Activated naive CD4-positive, alpha-beta T cell treated with anti-CD3 and anti-CD28 coated beads for 36 hours (primary cell): ENCODE measurements at places on chromosomes 13 and 19.

DNA sequence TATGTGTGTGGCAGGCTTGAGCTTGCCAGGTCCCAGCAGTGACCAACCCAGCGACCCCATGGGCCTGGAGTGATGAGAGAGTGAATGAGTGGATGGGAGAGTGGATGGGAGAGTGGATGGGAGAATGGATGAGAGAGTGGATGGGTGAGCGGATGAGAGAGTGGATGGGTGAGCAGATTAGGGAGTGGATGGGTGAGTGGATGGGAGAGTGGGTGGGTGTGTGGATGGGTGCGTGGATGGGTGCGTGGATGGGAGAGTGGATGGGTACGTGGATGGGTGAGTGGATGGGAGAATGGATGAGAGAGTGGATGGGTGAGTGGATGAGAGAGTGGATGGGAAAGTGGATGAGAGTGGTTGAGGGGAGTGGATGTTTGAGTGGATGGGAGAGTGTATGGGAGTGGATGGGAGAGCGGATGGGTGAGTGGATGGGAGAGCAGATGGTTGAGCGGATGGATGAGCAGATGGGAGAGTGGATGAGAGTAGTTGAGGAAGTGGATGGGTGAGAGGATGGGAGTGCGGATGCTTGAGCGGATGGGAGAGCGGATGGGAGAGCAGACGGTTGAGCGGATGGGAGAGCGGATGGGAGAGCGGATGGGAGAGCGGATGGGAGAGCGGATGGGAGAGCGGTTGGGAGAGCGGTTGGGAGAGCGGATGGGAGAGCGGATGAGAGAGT is 10.3 kb upstream of the TEKTIP1 start:
- no peak for DNase-seq
- H3K4me3 ChIP-seq = no peak overlapping the region
- H3K27ac ChIP-seq = no peak overlapping the region
- H3K36me3 ChIP-seq = peaks cover 10% of the 10 kb centered on the region
- H3K27me3 ChIP-seq = no peaks in the 10 kb centered on the region

DNA sequence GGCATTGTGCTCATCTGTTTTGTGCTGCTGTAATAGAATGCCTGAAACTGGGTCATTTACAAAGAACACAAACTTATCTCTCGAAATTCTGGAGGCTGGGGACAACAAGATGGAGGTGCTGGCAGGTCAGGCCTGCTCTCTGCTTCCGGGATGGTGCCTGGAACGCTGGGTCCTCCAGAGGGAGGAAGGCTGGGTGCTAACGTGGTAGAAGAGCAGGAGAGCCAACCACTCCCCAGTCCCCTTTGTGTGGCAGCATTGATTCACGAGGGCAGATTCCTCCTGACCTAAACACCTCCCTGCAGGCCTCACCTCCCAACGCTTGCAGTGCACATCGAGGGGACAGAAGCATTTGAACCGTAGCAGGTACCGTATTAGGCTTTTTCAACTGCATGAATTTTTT is 34.1 kb upstream of the TFDP1 start:
- no peaks in the 10 kb centered on the region for H3K27me3 ChIP-seq
- no peak for DNase-seq

- DNase-seq = no peak
- H3K36me3 ChIP-seq = no peaks in the 10 kb centered on the region
- H3K27me3 ChIP-seq = peaks cover 5% of the 10 kb centered on the region
- no peak overlapping the region for H3K27ac ChIP-seq
These were observed 51.4 kb upstream of the SIN3B start for GRCh38 chr19:16777811-16778210.

DNA sequence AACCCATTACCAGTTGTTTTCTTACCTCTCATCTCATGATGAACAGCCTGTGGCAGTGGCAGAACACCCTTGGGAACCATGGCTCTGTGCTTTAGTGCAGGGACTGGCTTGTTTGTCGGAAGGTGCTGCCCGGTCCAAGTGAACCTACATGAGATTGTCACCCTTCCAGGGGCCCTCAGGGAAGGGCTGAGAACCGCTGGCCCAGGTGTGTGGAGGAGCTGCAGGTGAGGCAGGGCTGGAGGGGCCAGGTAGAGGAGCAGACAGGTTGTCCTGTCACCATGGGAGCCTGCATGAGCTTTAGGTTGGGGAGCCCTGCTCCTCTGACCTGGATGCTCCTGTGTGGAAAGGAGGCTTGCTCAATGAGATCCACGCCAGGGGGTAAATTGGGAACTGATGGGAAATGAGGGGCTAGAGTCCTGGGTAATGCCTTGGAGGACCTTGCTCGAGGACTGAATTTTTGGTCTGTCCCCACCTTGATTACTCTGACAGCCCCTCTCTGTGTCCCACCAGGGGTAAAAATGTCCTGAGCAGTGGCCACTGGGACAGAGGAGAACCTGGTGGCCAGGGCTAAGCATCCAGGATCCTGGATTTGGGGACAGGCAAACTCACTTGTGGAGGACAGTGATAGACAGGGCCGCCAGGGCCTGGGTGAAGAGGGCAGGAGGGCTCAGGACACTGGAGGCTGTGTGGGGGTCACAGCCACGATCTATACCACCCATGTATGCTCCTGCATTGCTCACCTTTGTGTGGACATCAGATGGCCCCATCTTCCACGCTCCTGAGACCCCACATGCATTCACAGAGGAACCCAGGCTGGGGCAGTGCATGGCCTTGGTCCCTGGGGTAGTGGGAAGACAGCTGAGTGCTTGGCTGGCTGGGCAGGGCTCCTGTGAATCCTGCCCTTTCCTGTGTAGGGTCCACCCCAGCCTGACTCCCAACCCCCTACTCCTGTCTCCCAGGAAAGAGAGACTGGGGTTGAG is 24.1 kb upstream of the CEACAM1 start:
- H3K36me3 ChIP-seq = no peaks in the 10 kb centered on the region

- no peak for DNase-seq
- peaks cover 19% of the 10 kb centered on the region for H3K27me3 ChIP-seq
- H3K36me3 ChIP-seq = no peaks in the 10 kb centered on the region
- no peaks in the 10 kb centered on the region for H3K4me1 ChIP-seq
- no peak overlapping the region for H3K27ac ChIP-seq
These were observed 3.5 kb downstream of the RNF113B start for GRCh38 chr13:98173431-98174152.

- H3K4me1 ChIP-seq = no peaks in the 10 kb centered on the region
- no peak for DNase-seq
- no peak overlapping the region for H3K27ac ChIP-seq
- peaks cover 5% of the 10 kb centered on the region for H3K27me3 ChIP-seq
These were observed 6.9 kb downstream of the EDNRB start for GRCh38 chr13:77911751-77912150.

DNA sequence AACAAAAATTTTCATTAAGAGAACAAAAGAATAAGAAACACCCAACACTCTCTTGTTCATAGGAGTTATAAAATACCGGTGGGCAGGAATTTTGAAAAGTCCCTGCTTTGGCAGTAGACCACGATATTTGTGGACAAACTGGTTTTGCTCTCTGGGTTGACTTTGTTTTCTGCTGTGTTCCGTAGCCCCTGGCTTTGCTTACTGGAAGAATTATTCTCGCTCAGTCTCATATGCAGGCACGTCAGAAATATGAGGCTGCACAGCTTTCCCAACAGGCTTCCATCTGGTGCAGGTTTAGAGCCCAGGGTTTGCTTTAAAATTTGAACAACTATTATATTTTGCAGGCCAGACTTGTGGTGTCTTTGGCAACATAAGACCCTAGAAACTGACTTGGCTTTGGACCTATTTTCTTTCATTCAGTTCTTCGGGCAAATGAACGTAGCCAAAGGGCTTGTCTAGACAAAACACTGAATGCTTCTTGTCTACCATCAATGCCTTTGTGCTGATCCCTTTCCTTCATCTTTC is 2012.6 kb downstream of the PCDH9 start:
- H3K4me1 ChIP-seq = no peaks in the 10 kb centered on the region
- H3K4me3 ChIP-seq = no peak overlapping the region
- H3K36me3 ChIP-seq = no peaks in the 10 kb centered on the region
- DNase-seq = no peak

DNA sequence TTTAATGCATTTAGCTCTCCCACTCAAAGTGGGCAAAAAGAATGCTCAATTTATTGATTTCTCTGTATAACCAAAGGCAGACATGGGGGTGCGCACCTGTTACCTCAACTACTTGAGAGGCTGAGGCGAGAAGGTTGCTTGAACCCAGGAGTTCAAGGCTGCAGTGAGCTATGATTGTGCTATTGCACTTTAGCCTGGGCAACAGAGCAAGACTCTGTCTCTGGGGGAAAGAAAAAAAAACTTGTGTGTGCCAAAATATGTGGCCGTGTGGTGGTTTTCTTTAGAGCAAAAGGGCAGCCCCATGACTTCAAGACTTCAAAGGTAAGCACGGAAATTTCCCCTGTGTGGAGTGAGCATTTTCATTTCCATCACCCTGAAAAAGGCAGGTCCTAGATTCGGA is 81.9 kb downstream of the IPO5 start:
- no peak for DNase-seq
- H3K4me1 ChIP-seq = no peaks in the 10 kb centered on the region
- peaks cover 6% of the 10 kb centered on the region for H3K27me3 ChIP-seq
- H3K4me3 ChIP-seq = no peak overlapping the region

DNA sequence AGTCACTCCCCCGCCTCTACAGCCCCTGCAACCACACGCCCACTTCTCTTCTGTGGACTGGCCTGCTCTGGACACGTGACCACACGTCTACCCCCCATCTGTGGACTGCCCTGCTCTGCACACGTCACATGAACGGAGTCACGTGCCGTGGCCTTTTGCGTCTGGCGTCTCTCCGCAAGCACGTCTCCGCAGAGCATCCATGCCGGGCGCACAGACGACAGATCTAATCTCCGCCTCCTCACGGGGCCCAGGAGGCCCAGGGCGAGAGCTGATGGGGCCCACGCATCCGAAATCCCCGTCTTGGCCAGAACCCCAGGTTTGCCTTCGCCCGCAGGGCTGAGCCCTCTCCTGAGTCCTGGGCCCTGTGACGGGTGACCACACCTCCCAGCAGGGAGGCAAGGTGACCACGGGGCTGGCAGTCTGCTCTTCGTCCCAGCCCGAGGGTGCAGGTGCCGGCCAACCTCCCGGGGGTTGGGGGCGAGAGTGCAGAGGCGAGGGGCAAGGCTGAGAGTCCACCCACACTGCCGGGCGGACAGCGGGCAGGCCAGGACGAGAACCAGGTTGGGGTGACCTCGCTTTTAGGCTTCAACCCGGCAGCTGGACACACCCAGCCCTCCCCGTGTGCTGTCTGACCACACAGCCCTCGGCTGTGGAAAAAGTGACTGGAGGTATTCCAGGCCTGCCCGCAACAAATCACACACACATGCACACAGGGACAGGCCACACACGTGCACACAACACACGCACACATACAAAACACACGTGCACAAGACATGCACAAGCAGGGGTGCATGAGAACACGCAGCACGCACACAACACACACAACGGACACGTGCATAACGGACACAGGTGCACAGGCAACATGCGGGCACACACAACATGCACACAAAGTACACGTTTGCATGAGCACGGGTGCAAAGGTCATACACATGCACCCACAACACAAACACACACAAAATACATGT is 3.9 kb downstream of the SBNO2 start:
- no peak overlapping the region for H3K27ac ChIP-seq
- H3K4me1 ChIP-seq = peaks cover 37% of the 10 kb centered on the region
- no peak for DNase-seq
- no peak overlapping the region for H3K4me3 ChIP-seq

GRCh38 chr13:86445672-86446071 is 646.5 kb upstream of the SLITRK6 start:
- no peaks in the 10 kb centered on the region for H3K36me3 ChIP-seq
- no peak overlapping the region for H3K27ac ChIP-seq
- no peak for DNase-seq
- H3K4me1 ChIP-seq = no peaks in the 10 kb centered on the region
- H3K27me3 ChIP-seq = no peaks in the 10 kb centered on the region

GRCh38 chr19:53549340-53549739 is 11.4 kb downstream of the ZNF331 start:
- H3K4me1 ChIP-seq = peaks cover 37% of the 10 kb centered on the region
- no peaks in the 10 kb centered on the region for H3K27me3 ChIP-seq
- H3K27ac ChIP-seq = peak overlapping the region; percentile 6
- no peak overlapping the region for H3K4me3 ChIP-seq
- peaks cover 49% of the 10 kb centered on the region for H3K36me3 ChIP-seq

DNA sequence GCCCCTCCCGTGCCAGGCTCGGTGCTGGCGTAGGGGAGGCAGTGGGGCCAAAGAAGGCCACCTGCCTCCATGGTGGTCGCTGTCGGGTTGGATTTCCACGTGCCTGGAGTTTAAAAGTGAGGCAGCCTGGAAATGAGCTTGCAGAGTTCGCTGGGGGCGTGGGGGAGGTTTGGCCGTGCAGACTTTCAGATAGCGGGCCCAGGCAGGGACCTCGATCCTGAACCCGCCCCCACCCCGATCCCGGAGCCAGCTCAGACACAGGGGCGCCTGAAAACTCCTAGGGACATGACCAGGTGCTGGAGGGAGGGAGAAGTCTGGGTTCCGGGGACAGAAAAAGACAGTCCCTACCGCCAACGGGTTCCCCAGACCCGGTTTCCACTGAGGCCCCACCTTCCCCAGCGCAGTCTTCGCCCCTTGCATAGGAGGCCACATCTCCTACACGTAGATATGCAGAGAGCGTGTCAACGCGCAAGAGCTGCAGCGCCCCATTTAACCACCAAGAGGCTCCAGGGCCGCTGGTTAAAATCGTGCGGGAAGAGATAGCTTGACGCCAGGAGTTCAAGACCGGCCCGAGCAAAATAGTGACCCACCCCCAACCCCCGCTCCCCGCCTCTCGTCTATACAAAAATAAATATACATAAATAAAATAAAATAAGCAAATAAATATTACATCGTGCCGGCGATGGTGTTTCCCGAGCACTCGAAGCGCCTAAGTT is 8.5 kb downstream of the CCDC8 start:
- H3K27me3 ChIP-seq = peaks cover 58% of the 10 kb centered on the region
- no peaks in the 10 kb centered on the region for H3K36me3 ChIP-seq
- H3K4me1 ChIP-seq = peaks cover 17% of the 10 kb centered on the region
- H3K4me3 ChIP-seq = no peak overlapping the region
- peak; percentile 41 for DNase-seq

- peaks cover 33% of the 10 kb centered on the region for H3K36me3 ChIP-seq
- no peak for DNase-seq
- H3K4me1 ChIP-seq = peaks cover 62% of the 10 kb centered on the region
- H3K4me3 ChIP-seq = no peak overlapping the region
- no peak overlapping the region for H3K27ac ChIP-seq
- H3K27me3 ChIP-seq = no peaks in the 10 kb centered on the region
These were observed 14.9 kb downstream of the HNRNPM start for GRCh38 chr19:8459520-8460270.

DNA sequence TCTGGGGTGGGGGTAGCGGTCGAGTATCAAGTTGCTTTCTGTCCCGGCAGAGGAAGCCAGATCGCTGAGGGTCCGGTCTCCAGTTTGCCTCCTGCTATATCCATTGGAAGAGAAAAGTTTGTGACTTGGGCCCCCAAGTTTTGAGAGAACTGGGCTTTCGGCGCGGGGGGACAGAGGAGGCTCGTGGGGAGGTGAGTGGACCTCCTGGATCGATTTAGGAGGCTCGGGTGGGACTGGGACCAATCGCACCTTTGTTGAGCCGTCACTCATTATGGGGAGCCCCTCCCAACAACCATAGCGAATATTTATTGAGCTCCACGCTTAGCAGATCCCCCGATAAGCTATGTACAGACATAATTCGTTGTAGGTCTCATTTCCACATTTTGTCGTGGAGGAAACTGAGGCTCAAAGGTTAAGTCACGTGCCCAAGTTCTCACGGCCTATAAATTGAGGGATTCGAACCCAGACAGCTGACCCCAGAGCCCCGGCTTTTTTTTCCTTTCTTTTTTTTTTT is 909 bp downstream of the RFXANK start:
- peaks cover 4% of the 10 kb centered on the region for H3K36me3 ChIP-seq
- no peak for DNase-seq
- H3K27ac ChIP-seq = peak overlapping the region; percentile 96
- peaks cover 49% of the 10 kb centered on the region for H3K4me1 ChIP-seq
- peak overlapping the region; percentile 93 for H3K4me3 ChIP-seq
- H3K27me3 ChIP-seq = no peaks in the 10 kb centered on the region

- peak; percentile 55 for DNase-seq
- H3K27me3 ChIP-seq = no peaks in the 10 kb centered on the region
- peak overlapping the region; percentile 97 for H3K27ac ChIP-seq
These were observed 515 bp downstream of the UFM1 start for GRCh38 chr13:38350114-38350617.
